ENCODE measurements at places on chromosomes 2 and 18.

DNA sequence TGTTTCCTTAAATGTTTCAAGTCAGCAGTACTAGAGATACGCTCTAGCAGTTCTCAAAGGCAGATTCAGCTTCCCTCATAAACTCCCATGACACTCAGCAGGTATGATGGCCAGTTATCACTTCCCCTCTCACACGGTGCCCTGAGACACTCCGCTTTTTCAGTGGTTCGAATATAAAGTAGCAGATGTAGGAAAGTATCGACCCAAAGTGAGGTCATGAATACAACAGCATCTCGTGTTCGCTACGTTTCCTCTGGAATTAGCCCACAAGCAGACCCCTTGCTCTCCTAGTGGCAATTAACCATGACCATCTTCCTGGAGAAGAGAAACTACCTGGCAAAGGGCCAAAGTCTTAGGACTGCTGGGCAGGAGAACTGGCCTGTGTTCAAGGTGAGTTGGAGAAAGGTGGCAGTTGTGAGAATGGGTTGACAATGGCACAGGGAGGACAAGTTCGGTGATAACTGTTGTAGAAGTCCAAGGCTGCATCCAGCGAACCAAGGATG lies 9.3 kb upstream of the AGBL5 start:
- DNase-seq, result no peak

DNA sequence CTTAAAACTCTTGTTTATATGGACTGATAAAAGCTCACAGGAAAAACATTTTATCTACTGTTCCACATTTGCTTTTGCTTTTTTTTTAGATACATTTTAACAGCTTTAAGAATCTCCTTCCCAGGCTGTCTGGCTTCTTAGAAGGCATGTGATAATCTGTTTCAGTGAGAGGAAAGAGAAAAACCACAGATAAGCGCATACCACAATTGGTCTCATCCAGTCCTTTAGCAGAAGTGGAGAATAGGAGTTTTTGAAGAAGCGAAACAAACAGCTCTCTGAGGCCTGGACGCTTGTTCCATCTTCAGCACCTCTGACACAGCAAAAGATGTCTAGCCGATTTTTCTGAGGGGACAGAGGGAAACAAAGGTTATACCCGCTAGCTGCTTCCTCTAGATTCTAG lies 37.6 kb downstream of the RMC1 start:
- DNase-seq, result no peak

GRCh38 chr18:31439807-31440325 lies 7.7 kb upstream of the DSG3 start:
- no peak for DNase-seq

DNA sequence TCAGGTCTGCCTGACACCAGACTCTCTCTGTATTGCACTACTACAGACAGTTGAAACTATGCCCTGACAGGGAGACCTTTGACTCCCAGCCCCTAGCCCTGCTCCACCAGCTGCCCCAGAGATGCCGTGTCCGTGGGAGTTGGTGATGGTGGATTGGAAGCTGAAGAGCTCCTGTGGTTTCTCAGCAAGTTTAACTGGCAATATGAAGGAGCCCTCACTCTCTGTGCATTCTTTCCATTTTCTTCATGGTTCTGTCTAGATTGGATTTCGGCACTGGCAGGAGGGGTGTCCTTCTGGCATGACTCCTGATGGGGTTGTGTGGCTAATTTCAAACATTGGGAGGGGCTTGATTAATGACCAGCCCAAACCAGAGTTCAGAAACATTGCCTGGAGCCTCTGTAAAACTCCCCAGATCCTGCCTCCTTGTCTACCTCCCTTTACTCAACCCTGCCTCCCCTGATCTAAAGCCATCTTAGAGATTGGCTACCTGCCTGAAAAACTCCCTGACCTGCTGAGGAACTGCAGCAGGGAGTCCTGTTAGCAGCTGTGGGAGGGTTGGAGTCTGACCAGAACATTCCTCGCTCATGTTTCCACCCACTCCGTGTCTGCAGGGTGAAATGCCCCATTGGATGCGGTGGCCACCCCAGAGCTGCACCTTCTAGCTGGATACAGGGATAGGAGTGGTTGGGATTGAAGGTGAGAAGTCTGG lies 206.9 kb upstream of the SPRED2 start:
- DNase-seq, result no peak

DNA sequence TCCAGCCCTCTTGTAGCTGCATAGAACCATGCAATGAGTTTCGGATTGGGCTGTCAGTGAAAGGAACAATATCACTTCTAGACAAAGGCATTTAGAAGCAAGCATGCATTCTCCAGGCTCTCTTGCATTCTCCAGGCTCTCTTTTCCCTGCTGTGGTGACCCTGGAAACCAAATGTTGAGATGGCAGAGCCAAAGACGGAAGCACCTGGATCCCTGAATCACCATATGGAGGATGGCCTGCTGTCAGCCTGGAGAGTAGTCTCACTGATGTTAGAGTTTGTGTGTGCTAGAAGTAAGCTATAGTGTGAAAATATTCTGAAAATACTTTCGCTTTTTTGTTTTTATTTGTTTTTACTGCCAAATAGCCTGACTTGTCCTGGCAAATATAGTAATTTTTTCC lies 203.9 kb downstream of the C1D start:
- no peak for DNase-seq

DNA sequence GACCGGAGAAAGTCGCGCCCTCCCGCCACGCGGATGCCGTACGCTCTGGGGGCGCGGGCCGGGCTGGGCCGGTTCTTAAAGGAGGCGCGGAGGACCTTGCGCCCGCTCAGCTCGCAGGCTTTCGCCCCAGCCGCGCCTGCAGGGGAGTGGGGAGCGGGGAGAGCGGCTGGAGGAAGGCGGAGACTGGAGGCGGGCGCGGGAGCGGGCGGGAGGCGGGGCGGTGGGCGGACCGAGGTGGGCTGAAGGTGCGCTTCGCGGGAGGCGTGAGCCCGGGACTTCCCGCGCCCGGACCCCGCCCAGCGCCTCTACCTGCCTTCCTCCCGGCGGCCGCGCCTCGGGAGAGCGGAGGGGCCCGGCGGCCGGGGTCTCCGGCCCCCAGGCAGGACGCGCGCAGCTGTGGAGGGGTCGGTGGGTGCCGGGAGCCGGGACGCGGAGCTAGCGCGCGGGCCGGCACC lies at the start of gene ADRA2B:
Gene ADRA2B (minus strand): TSS at position 148 of the 455 bp plus-strand sequence. CDS start 422 bp downstream, outside the sequence.
- peak; percentile 73 for DNase-seq

- DNase-seq, result no peak
Observed at GRCh38 chr2:119820275-119820674, 60.6 kb downstream of the PTPN4 start.

GRCh38 chr18:45974088-45974536 lies 7.0 kb upstream of the EPG5 start:
- peak; percentile 19 for DNase-seq

DNA sequence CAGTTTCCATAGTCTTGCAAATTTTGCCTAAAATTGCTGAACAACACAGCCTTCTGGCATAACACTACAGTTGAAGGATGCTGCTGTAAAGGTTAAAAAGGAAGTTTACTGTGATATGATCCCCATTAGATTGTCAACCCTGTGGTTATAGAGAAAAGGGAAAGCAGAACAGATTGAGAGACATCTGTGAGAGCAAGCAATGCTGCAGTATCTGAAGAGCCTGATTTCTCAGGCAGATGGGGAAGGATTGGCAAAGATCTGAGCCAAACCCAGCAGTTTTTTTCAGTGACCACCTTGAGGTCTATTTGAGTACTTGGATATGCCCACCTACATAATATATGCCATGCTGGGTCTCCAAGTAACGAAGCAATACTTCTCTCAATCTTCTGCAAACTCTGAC lies 8.5 kb upstream of the ST8SIA3 start:
- DNase-seq, result no peak

DNA sequence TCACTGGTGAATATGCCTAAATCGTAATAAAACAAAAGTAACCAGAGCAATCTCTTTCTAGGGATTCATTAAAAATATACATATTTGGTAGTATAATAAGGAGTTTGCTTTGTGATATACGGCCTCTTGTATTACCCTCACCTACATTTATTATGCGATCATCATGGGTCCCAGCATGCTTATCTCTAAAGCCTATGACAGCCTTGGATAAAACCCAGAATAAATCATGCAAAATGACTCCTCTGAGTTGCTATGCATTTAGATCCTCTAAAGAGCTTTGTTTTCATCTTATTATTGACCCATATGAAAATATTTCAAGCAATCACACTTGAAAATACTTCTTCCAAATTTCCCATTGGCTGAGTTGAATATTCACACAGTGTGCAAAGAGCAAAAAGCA lies 432.3 kb downstream of the SUCLG1 start:
- no peak for DNase-seq

- DNase-seq, result no peak
Observed at GRCh38 chr2:979069-979928, 28.6 kb downstream of the SNTG2 start.

DNA sequence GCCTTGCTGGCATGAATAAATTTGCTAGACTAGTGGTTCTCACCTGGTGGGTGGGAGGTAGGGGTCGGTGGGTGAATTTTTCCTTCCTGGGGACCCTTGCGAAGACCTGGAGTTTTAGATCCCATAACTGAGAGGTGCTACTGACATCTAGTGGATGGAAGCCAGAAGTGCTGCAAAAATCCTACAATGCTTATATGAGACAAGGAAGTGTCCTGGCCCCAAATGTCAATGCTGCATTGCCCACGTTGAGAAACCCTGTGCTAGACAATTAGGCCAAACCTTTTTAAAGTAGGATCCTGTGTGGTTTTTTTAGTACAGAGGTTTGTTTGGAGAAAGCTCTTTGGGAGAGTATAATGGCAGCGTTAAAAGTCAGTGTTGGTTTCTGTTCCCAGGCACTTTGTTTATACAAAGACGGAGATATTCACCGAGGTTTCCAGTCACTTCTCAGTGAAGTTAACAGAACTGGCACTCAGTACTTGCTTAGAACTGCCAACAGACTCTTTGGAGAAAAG lies 9.6 kb downstream of the SERPINB8 start:
- DNase-seq, result no peak

- no peak for DNase-seq
Observed at GRCh38 chr18:26757263-26758019, 108.1 kb downstream of the AQP4 start.

DNA sequence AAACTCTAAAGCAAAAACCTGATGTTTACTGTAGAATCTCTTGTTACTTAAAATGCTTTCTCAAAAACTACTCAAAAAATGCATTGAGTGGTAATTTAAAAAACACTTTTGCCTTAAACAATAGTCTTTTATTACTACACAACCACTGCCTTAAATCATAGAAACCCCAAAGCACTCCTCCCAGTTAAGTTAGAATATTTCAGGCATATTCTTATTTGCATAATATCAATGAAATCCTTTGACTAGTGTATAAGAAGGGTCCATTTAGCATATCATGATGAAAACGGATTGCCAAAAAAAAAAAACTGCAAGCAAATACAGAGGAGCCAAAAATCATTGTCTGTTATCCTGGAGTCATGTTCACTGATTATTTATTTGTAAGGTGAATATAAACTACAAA lies 119.2 kb downstream of the PTPRM start:
- DNase-seq, result no peak

- DNase-seq, result no peak
Observed at GRCh38 chr2:208012449-208012848, 12.9 kb downstream of the PLEKHM3 start.

GRCh38 chr2:47650001-47650535 lies 132.9 kb upstream of the MSH6 start:
- no peak for DNase-seq

DNA sequence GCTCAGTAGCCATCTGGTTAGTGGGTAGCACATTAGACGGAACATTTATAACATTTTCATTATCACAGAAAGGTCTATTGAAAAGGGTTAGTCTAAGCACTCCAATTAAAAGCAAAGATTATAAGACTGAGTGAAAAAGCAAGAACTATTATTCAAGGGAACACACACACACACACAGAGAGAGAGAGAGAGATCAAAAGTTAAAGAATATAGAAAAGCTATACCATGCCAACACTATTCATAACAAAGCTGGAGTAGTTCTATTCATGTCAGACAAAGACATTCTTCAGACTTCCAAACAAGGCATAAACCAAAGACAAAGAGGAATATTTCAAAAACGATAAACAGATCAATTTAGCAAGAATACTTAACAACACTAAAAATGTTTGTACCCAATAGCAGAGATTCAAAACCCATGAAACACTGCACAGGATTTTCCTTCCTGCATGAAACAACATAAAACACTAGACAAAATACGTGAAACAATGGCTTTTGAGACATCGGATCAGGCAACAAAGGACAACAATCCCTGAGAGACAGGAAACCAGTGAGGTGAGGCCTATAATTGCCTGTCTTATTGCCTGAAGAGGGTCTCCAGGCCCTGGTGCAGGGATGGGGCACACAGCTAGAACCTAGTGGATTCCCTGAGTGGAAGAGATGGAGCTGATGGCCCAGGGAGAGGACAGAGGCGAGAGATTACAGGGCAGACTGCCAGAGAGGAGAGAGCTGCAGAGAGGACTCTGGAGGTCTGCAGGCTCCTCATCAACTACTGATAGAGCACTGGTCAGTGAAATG lies 83.6 kb upstream of the NPAS2 start:
- DNase-seq, result no peak

GRCh38 chr2:55123851-55124269 lies 73.6 kb upstream of the RTN4 start:
- DNase-seq, result no peak

DNA sequence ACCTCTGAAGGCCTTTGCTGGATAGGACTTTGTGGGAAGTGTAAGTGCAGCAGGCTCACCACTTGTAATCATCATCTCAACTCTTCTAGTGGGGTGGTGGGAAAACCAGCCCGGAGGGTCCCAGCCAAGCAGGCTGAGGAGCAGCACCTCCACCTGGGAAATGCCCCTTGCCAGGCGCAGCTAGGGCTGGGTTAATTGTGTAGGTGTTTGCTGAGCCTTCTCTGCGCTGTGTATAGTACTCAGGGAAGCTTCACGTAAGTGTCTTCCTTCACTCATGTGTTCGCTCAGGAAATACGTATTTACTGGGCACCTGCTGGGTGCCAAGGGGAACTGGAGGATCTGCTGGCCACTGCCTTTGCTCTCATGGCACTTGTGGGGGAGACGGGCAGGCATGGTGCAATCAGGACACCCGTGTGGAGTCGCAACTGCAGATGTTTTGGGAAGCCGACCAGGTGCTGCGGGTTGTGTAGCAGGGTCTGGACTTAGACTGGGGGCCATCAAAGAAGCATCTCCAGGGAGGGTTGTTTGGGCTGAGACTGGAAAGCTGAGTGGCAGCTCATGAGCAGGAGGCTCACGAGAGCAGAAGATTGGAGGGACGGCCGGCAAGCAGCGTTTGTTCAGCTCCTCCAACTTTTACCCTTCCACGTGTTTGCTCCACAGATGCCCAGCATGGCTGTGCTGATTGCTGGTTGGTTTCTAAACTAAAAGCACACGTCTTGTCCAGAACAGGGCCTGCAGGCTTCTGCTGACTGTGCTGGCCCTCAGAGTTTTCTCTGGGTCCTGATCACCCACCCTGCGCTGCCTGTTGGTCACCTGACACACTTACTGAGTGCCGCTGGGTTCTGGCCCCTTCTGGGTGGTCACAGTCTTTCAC lies 164.6 kb downstream of the LDLRAD4 start:
- no peak for DNase-seq

All from stimulated activated CD8-positive, alpha-beta memory T cell treated with anti-CD3 and anti-CD28 coated beads, Interleukin-12 subunit alpha, Interleukin-12 subunit beta, amount 100 ng/mL, for 4 hours (primary cell).